Fibroblast of skin of abdomen (primary cell): ENCODE measurements at places on chromosomes 12 and 14.

DNA sequence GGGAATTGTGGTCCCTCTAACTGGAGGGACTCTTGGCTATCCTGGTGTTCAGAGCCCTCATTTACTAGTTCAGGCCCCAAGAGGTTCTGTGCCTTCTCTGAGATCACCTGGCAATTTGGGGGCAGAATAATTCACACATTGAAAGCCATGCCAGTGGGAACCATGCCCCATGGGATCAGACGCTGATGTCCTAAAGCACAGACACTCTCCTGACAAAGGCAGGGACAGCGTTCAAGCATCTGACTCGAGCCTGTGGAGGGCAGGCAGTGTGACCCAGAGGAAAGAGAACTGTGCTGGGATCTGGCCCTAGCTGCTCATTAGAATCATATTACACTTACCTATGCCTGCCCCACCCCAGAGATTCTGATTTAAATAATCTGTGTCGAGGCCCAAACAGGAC, 2.4 kb upstream of the ASB2 start:
- DNase-seq, result no peak

DNA sequence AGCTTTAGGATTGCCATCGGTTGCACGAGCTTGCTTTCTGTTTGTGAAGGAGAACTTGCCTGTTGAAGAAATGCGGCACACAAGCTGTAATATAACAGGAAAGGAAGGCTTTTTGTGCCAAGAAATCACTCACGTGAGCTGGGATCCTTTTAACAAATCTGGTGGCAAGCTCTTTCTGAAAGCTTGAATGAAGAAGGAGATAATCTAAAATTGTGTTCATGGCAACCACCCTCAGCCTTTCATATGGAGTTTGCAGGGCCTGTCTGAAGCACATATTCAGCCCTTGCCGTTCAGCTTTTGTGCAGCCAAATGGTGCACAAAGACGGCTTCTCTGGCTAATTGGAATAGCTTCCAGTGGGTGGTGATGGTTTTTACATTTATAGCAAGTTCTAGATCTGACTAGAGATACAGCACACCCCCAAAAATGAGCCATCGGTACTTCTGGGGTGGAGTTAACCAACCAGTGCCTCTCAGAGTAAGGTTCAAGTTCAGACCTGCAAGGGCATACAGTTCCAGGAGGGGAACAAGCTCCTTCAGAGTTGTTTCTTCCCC, 107.4 kb downstream of the AEBP2 start:
- peak; percentile 47 for DNase-seq

GRCh38 chr12:127450826-127451225, 816.1 kb upstream of the TMEM132C start:
- DNase-seq, result no peak

- no peak for DNase-seq
Observed at GRCh38 chr12:44889926-44890325, 13.8 kb upstream of the NELL2 start.

GRCh38 chr12:132154941-132155770, 10.9 kb downstream of the NOC4L start:
- peak; percentile 11 for DNase-seq

GRCh38 chr14:36757734-36758601, 96.3 kb downstream of the PAX9 start:
- no peak for DNase-seq

- DNase-seq, result no peak
Observed at GRCh38 chr12:90181216-90181615, 472.6 kb upstream of the ATP2B1 start.

DNA sequence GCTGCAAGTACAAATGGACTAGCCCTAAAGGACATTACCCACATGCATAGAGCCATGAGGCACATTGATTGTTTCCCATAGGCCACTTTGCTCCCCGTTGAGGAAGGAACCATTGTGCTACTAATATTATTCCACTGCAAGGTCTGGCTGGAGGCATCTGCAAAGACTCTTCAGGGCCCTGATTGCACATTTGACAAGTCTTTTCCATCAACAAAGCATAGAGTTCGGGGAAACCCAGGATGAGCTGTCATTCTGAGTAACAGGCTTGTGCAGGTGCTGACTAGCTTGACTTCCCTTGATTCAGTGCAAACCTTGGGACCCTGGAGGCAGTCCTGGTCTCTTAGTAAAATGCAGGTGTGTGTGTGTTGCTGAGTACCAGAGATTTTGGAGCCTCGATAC, 73.8 kb downstream of the SUSD6 start:
- peak; percentile 12 for DNase-seq

DNA sequence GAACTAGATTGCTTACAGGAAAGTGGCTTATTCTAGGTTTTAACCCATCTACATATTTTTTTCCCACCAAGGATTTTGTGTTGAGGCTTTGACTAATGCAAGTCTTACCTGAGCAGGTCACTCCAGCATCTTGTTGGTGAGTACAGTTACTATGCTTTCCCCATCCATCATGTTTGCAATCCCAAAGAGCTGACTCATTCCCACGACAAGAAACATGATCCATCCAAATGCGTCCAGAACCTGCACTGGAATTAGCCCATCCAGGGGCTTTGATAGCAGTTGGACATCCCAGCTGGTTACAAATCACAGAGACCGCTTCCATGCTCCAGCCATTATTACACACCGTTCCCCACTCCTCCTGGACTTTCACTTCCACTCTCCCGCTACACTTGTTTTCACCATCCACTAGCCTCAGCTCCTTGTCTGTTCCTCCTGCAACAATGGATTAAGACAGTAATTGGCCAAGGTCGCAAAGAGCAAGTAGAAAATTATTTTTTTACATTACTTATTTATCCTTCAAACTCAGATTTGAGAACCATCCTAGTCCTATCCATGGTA, 2.5 kb downstream of the CD163 start:
- peak; percentile 72 for DNase-seq

GRCh38 chr14:30580616-30581282, 21.8 kb downstream of the G2E3 start:
- DNase-seq, result no peak

GRCh38 chr14:81401420-81402122, 1.4 kb upstream of the STON2 start:
- peak; percentile 95 for DNase-seq

- no peak for DNase-seq
Observed at GRCh38 chr12:67504026-67504425, 144.5 kb upstream of the DYRK2 start.

- DNase-seq, result no peak
Observed at GRCh38 chr14:95727056-95727700, 13.3 kb upstream of the TCL1A start.

GRCh38 chr12:108514468-108514972, 557 bp upstream of the FICD start:
- no peak for DNase-seq

DNA sequence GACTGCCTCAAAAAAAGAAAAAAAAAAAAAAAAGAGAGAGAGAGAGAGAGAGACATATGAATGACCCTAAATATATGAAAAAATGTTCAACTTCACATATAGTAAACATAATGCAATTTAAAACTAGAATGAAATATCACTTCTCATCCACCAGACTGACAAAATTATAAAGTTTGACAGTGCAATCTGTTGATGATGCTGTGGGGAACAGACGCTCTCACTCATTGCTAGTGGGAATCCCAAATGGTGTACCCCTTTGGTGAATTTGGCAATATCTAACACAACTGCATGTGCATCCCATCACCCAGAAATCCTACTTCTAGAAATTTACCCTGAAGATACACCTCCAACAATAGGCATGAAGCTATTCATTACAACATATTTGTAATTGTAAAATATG, 2.3 kb upstream of the GSG1 start:
- DNase-seq, result no peak

DNA sequence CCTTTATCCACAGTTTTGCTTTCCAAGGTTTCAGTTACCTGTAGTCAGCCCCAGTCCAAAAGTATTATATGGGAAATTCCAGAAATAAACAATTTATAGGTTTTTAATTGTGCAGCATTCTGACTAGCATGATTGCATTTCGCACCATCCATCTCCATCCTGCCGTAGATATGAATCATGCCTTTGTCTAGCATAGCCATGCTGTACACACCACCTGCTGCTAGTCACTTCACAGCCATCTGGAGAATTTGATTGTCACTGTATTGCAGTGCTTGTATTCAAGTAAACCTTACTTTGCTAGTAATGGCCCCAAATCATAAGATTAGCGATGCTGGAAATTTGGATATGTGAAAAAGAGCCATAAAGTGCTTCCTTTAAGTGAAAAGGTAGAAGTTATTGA, 36.0 kb downstream of the MUCL1 start:
- DNase-seq, result no peak

DNA sequence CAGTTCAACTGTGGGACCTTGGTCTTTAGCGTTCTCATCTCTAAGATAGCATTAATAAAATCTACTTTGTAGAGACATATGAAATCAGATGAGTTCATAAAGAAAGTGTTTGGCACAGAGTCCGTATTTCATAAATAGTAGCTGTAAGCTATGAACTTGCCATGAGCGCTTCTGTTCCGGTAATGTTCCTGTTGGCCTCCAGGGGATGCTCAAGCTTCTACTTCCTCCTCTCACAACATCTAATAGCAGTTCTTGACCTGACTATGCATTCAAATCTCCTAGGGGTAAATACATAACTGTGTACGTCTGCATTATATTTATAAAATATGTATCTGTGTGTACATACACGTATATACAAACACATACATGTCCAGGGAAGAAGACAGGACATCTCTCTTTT, 288.2 kb upstream of the TMPO start:
- no peak for DNase-seq

DNA sequence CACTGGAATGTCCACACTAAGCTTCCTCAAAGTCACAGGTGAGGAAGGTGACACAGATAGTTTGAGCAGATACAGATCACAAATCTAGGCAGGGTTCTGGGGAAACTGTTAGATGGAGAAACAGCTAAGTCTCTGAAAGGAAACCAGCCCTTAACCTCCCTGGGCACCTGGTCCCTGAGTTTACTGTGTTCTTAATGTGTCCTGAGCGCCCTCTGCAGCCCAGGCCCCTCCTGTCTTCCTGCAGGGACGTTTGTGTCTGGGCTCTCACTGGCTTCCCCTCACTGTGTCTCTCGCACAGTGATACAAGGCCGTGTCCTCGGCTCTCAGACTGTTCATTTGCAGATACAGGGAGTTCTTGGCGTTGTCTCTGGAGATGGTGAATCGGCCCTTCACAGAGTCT, 684.3 kb downstream of the TMEM121 start:
- no peak for DNase-seq

GRCh38 chr12:39102474-39103209, 197.3 kb upstream of the CPNE8 start:
- DNase-seq, result peak; percentile 8
